Ovary (tissue), 10 donors: ENCODE measurements at places on chromosomes 13 and 19. TPM values are rescaled to one million over a fixed set of nuclear protein-coding genes. Genes with fewer than 3 reads are reported as not detected.
A peak's percentile ranks its signal among the peaks of the same experiment; 100 is the strongest.

DNA sequence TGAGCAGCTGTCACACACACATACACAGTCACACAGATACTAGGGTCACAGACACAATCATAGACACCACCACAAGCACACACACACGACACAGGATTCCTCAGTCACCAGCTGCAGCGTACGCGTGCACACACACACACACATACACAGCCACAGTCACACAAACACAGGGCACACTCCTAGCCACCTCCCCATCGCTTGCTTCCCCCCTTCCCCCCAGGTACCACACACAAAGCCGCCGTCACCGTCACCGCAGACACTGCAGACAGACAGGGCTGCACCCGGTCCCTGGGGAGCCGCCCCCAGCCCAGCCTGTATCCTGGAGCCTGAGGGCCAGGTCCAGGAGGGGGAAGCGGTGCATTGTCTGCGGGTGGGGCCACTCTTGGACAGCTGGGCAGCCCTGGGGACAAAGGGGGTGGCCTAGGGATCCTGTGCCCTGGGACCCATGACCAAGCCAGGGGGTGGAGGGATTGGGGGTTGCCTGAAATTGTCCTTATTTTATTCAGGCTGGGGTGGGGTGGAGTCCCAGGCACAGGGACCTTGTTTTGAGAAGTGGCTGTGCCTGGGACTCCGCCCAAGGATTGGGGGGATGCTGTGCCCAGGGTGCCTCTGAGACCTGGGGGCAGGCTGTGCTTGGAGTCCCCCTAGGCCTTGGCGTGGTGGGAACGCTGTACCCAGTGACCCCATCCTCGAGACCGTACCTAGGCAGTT is 957 bp downstream of the NUMBL start:
- peak; percentile 65 for DNase-seq
- peak overlapping the region; percentile 61 for H3K4me3 ChIP-seq
- H3K36me3 ChIP-seq: no peaks in the 10 kb centered on the region
- peaks cover 15% of the 10 kb centered on the region for H3K4me1 ChIP-seq

DNA sequence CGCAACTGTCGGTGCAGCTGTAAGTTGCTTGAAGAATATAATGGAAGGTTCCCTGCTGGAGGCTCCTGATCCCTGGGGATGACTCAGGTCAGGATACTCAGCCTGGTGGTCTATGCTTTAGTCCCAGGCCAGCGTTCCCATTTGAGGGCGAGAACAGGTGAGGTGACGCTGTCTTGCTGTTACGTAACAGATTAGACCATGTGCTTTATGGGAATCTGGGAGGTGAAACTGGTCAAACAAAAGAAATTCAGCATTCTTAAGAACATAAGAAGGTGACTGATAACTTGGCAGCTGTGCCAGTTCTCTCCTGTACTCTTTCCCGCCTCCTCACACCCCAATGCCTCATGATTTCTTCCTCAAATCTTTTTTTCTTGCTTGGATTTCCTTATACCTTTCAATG is at the start of gene CXCL17:
Gene CXCL17 (minus strand): TSS at position 114 of the 400 bp plus-strand sequence. CDS start 114 bp downstream, outside the sequence.
- no peak within 1 kb of the TSS for H3K27ac ChIP-seq
- H3K27me3 ChIP-seq: no peaks in the 10 kb centered on the region
- no peak for DNase-seq
- H3K4me1 ChIP-seq: no peaks in the 10 kb centered on the region
- H3K4me3 ChIP-seq: no peak within 1 kb of the TSS

The KCNN1 gene
- 1.7 TPM for total RNA-seq

The IRS2 gene
- total RNA-seq: 29.3 TPM

The CD37 gene
- 1.5 TPM for total RNA-seq

GRCh38 chr19:48836089-48837017 is at the start of gene HSD17B14:
TSS of gene HSD17B14 (minus strand) at chr19:48836491. CDS start at chr19:48836411, 80 bp downstream.
- no peaks in the 10 kb centered on the region for H3K27me3 ChIP-seq
- H3K27ac ChIP-seq: peak within 1 kb of the TSS; percentile 90
- H3K36me3 ChIP-seq: no peaks in the 10 kb centered on the region

GRCh38 chr13:32588736-32589135 is 2.5 kb downstream of the PDS5B start:
- H3K36me3 ChIP-seq: no peaks in the 10 kb centered on the region
- no peak for DNase-seq
- H3K4me3 ChIP-seq: peak overlapping the region; percentile 78
- peak overlapping the region; percentile 92 for H3K27ac ChIP-seq

DNA sequence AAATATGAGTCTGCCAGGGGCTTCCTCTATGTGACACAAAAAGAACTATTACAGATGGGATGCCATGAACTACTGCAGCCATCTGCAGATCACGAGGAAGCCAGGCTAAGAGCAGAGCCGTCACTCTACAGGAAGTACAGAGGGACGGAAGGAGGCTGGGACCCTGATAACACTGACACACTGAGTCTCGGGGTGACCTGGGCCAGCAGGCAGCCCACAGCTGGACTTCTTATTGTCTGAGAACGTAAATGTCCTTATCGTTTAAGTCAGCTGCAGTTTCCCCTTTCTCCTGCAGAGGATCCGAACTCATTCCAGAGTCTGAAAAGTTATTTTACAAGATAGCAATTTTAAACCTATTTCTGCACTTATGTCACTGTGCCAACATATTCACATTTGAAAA is 20.7 kb downstream of the PARP4 start:
- H3K27me3 ChIP-seq: no peaks in the 10 kb centered on the region
- H3K4me3 ChIP-seq: no peak overlapping the region
- H3K36me3 ChIP-seq: no peaks in the 10 kb centered on the region
- no peaks in the 10 kb centered on the region for H3K4me1 ChIP-seq

- H3K36me3 ChIP-seq: no peaks in the 10 kb centered on the region
- no peaks in the 10 kb centered on the region for H3K4me1 ChIP-seq
- no peak overlapping the region for H3K4me3 ChIP-seq
- H3K27ac ChIP-seq: no peak overlapping the region
Observed at GRCh38 chr13:112760435-112760834, 70.6 kb downstream of the ATP11A start.

DNA sequence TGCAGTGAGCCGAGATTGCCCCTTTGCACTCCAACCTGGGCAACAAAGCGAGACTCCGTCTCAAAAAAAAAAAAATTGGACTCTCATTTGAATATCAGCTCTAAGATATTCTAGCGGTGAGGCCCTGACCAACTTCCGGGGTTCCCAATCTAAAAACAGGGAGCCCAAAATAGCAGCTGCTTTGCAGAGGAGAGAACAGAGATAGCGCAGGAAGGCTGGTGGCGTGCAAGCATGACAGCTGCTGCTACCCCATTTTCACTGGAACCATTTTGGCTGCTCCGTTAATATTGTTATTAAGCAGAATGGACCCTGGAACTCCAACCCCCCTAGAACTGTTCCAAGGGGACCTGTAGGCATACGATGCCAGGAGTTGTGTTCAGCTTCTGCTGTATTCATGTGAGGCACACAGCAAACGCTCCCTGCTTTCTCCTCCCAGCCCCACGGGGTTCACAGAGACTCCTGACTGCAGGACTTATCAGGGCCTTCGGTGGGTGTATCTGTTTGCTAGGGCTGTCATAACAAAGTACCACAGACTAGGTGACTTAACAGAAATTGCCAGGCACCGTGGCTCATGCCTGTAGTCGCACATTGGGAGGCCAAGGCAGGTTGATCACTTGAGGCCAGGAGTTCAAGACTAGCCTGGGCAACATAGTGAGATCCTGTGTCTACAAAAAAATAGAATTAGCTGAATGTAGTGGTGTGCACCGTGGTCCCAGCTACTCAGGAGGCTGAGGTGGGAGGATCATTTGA is 11.5 kb downstream of the STXBP2 start:
- no peaks in the 10 kb centered on the region for H3K27me3 ChIP-seq
- DNase-seq: no peak
- H3K4me1 ChIP-seq: no peaks in the 10 kb centered on the region
- no peak overlapping the region for H3K4me3 ChIP-seq
- H3K27ac ChIP-seq: no peak overlapping the region

The TNFSF13B gene
- total RNA-seq: 2.4 TPM

The ZNF470 gene
- 2.4 TPM for total RNA-seq

DNA sequence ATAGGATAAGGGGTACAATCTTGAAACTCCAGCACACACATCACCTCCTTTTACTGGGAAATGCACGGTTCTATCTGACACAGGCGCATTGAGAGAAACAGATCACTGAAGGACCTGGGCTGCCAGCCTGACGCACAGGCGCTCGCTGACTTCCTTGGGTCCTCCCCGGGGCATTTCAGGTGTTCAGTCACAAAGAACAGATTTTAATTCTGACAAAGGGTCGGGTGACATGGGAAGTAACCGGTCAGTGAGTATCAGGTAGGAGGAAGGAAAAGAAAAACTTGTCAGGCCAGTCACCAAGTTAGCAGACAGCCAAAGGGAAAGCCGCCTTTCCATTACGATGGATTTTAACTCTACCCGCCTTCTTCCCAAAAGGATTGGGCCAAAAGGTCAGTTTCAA is 39.6 kb downstream of the INSR start:
- no peak overlapping the region for H3K27ac ChIP-seq
- no peak for DNase-seq
- peaks cover 20% of the 10 kb centered on the region for H3K4me1 ChIP-seq
- H3K36me3 ChIP-seq: no peaks in the 10 kb centered on the region
- H3K4me3 ChIP-seq: no peak overlapping the region
- no peaks in the 10 kb centered on the region for H3K27me3 ChIP-seq

- no peak overlapping the region for H3K27ac ChIP-seq
- no peaks in the 10 kb centered on the region for H3K4me1 ChIP-seq
- H3K36me3 ChIP-seq: no peaks in the 10 kb centered on the region
- DNase-seq: no peak
Observed at GRCh38 chr13:30991184-30991583, 58.7 kb downstream of the TEX26 start.

The OLFM2 gene
- total RNA-seq: 3.9 TPM

The KLK12 gene
- total RNA-seq: not detected

DNA sequence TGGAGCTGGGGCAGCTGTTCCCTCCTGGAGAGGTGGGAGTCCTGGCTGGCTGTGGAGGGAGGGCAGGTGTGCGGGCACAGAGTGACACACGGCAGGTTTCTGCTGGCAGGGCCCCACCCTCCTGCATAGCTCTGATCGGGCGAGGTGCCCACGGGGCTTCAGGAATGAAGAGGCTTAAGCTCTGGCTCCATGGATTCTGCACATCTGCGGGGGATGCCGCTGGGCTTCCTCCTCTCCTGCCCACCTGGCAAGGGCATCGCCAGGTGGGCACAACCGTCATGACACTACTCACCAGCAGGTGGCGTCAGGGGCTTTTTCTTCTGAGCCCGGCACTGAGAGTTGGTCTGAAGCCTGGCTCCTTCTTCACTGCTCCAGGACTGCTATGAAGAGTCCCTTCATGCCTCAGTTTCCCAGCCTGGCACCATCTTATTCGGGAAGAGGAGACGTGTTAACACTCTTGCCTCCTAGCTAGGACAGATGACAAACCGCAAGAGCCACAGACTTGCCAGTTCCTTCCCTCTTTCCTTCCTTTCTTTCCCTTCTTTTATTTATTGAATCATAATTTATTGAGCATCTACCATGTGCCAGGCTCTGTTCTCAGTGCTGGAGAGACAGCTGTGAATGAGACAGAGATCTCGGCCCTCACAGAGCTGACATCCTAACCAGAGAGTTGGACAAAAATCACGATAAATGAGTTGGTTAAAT is 15.2 kb upstream of the PAK4 start:
- H3K4me3 ChIP-seq: no peak overlapping the region
- no peaks in the 10 kb centered on the region for H3K27me3 ChIP-seq
- no peaks in the 10 kb centered on the region for H3K4me1 ChIP-seq
- no peaks in the 10 kb centered on the region for H3K36me3 ChIP-seq
- peak; percentile 58 for DNase-seq

DNA sequence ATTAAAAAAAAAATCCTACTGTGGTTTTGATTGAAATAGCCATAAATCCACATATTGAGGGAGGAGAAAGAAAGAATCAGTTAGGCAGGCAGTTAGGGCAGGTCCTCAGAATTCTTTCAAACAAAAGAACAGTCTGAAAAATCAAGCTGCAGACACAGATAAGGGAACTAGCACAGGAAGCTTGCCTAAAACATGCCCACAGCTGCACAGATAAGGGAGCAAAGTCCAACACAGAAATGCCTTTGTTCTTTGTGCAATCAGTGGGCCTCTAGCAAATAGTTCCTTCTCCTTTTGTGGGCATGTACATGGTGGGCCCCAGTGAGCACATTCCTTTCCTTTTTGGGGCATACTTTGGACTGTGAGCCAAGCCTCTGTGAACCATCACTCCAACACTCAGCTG is 42.7 kb downstream of the UTP14C start:
- H3K27me3 ChIP-seq: no peaks in the 10 kb centered on the region
- H3K27ac ChIP-seq: no peak overlapping the region
- DNase-seq: no peak
- H3K4me3 ChIP-seq: no peak overlapping the region

DNA sequence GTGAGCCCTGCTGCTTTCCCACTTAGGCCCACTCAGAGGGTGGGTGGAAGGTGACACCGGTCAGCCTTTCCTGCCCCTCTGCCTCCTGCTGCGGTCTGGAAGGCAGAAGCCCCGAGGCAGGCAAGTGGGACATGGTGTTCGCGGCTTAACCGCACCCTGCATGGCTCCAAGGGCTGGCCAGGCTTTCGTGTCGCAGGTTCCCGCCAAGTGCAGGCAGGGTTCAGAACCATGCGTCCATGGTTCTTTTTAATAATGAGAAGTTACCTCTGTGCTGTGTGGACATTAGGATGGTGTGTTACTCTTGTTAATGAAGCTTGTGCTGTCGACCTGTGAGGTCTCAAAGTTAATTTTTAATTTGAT is 986 bp downstream of the DGKH start:
- peak overlapping the region; percentile 62 for H3K27ac ChIP-seq
- DNase-seq: no peak
- H3K4me3 ChIP-seq: peak overlapping the region; percentile 78
- no peaks in the 10 kb centered on the region for H3K4me1 ChIP-seq
- H3K27me3 ChIP-seq: no peaks in the 10 kb centered on the region

The RASIP1 gene
- total RNA-seq: 25.1 TPM

DNA sequence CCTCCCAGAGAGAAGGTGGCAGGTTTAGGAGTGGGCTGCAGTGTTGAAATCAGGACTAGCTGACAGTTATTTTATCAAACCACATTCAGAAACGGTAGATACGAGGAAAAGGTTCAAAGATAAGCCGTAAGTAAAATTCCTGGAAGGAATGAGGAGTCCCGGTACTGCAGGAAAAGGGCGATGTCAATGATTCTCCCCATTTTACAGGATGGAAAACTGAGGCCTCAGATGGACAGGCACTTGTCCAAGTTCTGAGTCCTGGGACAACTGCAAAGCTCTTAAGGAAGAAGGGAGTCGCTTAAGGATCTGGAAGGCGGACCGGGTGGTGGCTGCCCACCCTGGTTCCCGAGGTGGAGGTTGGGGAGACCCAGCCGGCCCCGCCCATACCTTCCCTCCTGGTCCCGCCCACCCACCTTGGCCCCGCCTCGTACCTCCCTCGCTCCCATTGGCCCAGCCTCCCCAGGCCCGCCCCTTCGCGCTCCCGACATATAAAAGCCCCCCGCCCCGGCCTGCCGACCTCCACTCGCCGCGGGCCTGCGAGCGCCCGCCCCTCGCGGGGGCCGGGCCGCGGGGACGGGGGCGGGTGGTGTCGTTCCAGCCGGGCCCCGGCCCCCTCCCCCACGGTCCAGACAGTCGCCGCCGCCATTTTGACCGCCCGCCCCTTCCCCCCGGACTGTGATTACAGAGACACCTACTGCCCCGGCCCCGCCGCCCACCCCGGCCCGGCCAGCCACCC is 603 bp downstream of the RFX1 start:
- H3K27me3 ChIP-seq: no peaks in the 10 kb centered on the region
- H3K27ac ChIP-seq: peak overlapping the region; percentile 92
- H3K36me3 ChIP-seq: no peaks in the 10 kb centered on the region
- no peaks in the 10 kb centered on the region for H3K4me1 ChIP-seq
- DNase-seq: peak; percentile 94
